ENCODE measurements at places on chromosomes 1 and 21. TPM values are rescaled to one million over a fixed set of nuclear protein-coding genes. Genes with fewer than 3 reads are reported as not detected.

- no peak overlapping the region for H3K4me3 ChIP-seq
- no peaks in the 10 kb centered on the region for H3K36me3 ChIP-seq
- no peaks in the 10 kb centered on the region for H3K27me3 ChIP-seq
- H3K27ac ChIP-seq: no peak overlapping the region
Observed at GRCh38 chr1:66231681-66232463, 302.1 kb upstream of the SGIP1 start.

Gene ZSCAN20
- total RNA-seq: 5.8 TPM

Gene COL11A1
- not detected for total RNA-seq

- no peak for DNase-seq
- no peak overlapping the region for H3K27ac ChIP-seq
- no peak overlapping the region for H3K4me3 ChIP-seq
- H3K36me3 ChIP-seq: no peaks in the 10 kb centered on the region
- peaks cover 3% of the 10 kb centered on the region for H3K27me3 ChIP-seq
Observed at GRCh38 chr1:47161298-47162040, 24.2 kb downstream of the CYP4A22 start.

Gene RBBP5
- total RNA-seq: 15.6 TPM

DNA sequence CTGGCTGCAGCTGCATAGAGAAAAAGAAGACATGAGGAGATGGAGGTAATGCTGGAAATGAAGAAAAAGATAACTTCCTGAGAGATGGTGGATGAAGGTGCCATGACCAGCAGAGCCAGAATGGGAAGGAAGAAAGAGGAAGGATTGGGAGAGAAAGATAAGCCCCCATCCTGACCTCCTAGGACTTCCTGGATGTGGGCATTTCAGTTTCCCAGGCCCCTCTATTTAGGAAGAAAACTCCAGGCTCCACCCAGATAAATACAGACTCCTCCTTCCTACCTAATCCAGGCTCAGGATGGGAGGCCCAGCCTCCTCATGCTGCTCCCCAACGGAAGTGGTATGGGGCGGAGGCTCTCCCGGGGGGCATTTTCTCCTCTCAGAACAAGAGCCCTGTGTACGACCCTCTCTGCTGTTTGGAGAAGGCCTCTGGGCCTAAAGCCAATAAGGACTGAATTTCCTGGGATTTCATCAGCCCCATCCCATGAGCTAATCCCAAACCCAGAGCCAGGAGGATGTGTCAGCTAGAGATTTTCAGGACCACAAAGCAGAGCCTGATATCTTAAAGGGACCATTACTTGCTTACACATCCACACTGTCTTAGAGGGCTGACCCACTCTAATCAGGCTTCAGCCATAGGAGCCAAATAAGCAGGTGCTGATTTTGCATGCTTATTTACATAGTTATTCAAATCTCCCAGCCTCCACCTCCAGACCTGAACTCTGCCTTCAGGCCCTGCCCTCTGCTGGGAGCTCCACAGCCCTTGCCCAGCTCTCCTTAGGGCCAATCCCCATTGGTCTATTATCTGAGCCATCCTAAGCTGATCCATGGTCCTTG, 5.1 kb upstream of the ARHGEF2 start:
- no peak overlapping the region for H3K4me3 ChIP-seq
- no peak overlapping the region for H3K27ac ChIP-seq
- peaks cover 39% of the 10 kb centered on the region for H3K4me1 ChIP-seq
- H3K36me3 ChIP-seq: no peaks in the 10 kb centered on the region

DNA sequence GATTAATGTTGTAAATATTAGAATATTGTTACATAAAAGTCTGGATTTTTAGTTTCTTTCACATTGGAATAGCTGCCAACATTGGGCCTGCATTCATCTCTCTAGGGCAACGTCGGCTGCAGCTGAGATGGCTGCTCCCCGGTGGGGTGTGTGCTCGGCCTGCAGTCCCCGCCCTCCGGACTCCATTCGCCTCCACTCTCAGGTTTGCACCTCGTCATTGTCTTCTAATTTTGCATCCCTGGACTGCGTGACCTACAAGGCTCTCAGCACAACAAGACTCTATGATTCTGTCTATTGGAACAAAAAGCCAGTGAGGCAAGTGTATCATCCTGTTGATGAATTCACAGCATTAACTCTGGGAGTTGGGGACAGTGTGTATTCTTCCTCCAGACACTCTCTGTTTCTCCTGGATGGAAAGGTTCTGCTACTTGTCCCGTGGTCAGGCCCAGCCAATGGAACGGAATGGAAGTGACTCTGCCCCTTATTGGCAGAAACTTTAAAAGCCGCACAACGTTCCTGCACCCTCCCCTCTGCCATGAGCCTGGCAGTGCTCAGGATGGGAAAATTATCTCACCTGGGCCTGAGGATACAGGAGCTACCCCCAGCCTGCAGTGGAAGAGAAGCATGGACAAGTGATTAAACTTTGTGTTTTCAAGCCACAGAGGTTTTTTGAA, 105.0 kb upstream of the SAMD11 start:
- H3K4me3 ChIP-seq: no peak overlapping the region
- H3K36me3 ChIP-seq: peaks cover 3% of the 10 kb centered on the region
- no peak overlapping the region for H3K27ac ChIP-seq
- no peaks in the 10 kb centered on the region for H3K4me1 ChIP-seq
- no peak for DNase-seq

DNA sequence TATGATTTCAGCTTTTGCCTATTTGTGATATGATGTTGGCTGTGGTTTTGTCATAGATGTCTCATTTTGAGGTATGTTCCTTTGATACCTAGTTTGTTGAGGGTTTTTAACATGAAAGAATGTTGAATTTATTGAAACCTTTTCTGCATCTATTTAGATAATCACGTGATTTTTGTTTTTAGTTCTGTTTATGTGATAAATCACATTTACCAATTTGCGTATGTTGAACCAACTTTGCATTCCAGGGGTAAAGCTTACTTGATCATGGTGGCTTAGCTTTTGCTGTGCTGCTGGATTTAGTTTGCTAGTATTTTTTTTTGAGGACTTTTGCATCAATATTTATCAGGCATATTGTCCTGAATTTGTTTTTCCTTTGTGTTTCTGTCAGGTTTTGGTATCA, 26.5 kb upstream of the IFI16 start:
- H3K4me3 ChIP-seq: no peak overlapping the region
- H3K4me1 ChIP-seq: no peaks in the 10 kb centered on the region
- no peak for DNase-seq
- no peak overlapping the region for H3K27ac ChIP-seq

GRCh38 chr1:218361298-218362065, 16.3 kb downstream of the TGFB2 start:
- no peak overlapping the region for H3K4me3 ChIP-seq
- no peak overlapping the region for H3K27ac ChIP-seq
- H3K27me3 ChIP-seq: no peaks in the 10 kb centered on the region
- H3K4me1 ChIP-seq: peaks cover 6% of the 10 kb centered on the region

DNA sequence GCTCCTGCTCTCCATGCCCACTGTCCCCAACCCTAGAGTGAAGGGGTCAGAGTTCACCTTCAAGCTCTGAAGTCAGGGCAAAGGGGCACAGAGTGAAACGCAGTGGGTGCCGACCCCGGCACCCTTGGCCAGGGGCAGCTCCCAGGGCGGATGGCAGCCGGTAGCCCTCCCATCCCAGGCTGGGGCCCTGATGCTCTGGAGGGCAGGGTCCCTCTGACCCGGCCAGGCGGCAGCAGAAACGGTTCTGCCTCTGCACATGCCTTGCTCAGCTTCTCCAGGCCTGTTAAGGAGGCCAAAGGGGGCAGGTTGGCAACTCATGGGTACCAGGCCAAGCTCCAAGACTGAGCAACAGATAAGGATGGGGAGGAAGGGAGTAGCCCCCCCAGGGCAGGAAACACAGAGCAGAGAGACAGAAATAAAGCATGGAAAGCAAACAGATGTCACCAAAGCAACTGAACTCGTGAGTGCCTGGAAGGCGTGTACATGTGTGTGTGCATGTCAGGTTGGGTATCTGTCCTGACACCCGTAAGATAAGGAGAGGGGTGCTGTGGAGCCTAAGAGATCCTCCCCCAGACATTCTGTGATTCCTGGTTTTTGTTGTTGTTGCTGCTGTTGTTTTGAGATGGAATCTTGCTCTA, 112.3 kb upstream of the IFFO2 start:
- H3K36me3 ChIP-seq: peaks cover 12% of the 10 kb centered on the region
- no peak for DNase-seq
- no peak overlapping the region for H3K27ac ChIP-seq
- H3K27me3 ChIP-seq: no peaks in the 10 kb centered on the region

- DNase-seq: no peak
- H3K27ac ChIP-seq: no peak overlapping the region
- no peak overlapping the region for H3K4me3 ChIP-seq
- H3K27me3 ChIP-seq: peaks cover 3% of the 10 kb centered on the region
- no peaks in the 10 kb centered on the region for H3K36me3 ChIP-seq
- H3K4me1 ChIP-seq: no peaks in the 10 kb centered on the region
Observed at GRCh38 chr1:182629499-182630096, 25.4 kb upstream of the RGS16 start.

Gene RAB25
- total RNA-seq: not detected

- no peak overlapping the region for H3K27ac ChIP-seq
- H3K36me3 ChIP-seq: no peaks in the 10 kb centered on the region
- DNase-seq: no peak
Observed at GRCh38 chr1:117636637-117637425, 31.0 kb downstream of the TENT5C start.

DNA sequence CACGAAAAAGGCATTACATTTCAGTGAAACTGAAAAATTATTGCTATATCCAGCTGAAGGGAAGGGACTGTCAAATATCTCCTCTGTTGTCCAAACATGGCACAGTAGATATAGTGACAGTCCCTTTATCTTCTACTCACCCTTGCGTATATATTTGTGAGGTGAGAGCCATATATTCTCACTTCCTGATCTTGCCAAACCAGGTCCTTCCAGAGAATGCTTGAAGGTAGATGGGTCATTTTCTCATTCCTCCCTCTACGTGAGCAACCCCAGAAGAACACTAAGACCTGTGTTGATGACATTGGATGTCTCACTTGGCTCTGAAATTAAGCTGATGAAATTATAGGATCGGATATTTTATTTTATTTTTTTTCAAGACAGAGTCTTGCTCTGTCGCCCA, 151.2 kb downstream of the DHRS3 start:
- no peaks in the 10 kb centered on the region for H3K27me3 ChIP-seq
- H3K4me3 ChIP-seq: no peak overlapping the region
- no peak for DNase-seq
- H3K36me3 ChIP-seq: no peaks in the 10 kb centered on the region

Gene ERI3
- total RNA-seq: 53.5 TPM

Gene THEM4
- 24.9 TPM for total RNA-seq

DNA sequence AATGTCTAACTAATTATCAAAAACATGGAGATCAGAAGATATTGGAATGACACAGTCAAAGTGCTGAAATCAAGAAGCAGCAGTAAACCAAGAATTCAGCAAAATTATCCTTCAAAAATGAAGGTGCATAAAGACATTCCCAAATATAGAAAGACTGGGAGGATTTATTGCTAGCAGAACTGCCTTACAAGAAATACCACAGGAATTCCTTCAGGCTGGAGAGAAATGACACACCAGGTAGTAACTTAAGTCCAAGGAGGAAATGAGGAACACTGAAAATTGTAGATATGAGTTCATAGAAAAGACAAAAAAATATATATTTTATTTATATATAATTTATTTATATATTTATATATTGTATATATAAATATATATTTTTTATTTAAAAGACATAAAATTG, 217.2 kb downstream of the RPS6KC1 start:
- H3K27ac ChIP-seq: no peak overlapping the region
- H3K4me1 ChIP-seq: peaks cover 17% of the 10 kb centered on the region
- no peaks in the 10 kb centered on the region for H3K36me3 ChIP-seq
- no peaks in the 10 kb centered on the region for H3K27me3 ChIP-seq
- DNase-seq: no peak
- H3K4me3 ChIP-seq: no peak overlapping the region

Gene PGBD2
- 5.9 TPM for total RNA-seq

Gene PCAT6
- 1.7 TPM for total RNA-seq

Gene PPCS
- 29.9 TPM for total RNA-seq

GRCh38 chr21:45376459-45377324, 28.3 kb upstream of the COL18A1 start:
- no peaks in the 10 kb centered on the region for H3K27me3 ChIP-seq
- H3K27ac ChIP-seq: no peak overlapping the region
- no peaks in the 10 kb centered on the region for H3K36me3 ChIP-seq
- H3K4me1 ChIP-seq: no peaks in the 10 kb centered on the region

Gene PCP4
- total RNA-seq: not detected

Gene OR2G6
- not detected for total RNA-seq

DNA sequence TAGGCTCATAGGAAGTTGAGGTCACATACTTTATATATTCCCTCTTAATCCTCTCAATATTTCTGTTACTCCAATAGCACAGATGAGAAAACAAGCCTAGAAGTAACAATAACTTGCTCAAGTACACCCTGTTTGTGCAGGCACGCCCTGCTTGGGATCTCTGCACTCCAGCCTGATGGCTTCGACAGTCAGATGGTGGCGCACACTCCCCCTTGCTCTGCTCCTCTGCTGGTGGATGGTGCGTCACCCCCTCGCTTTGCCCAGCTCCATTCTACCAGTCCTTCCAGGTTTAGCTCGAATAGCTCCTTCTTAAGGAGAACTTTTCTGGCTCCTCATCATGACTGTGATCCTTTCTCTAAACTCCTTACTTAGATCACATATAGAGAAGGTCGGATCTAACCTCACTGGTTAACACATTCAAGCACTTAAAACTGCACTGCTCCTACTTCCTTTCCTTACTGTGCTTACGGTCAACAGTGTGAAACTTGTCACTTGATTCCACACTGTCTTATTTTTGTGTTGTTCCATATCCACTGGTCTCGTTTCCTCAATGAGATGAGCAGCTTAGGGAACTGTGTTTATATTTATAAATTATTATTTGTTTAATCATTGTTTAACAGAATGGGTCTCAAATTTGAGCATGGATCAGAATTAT, 3.0 kb downstream of the TSPAN2 start:
- H3K4me3 ChIP-seq: no peak overlapping the region
- no peaks in the 10 kb centered on the region for H3K36me3 ChIP-seq
- peaks cover 9% of the 10 kb centered on the region for H3K27me3 ChIP-seq
- peaks cover 19% of the 10 kb centered on the region for H3K4me1 ChIP-seq

Gene CLEC20A
- total RNA-seq: not detected

Gene RIMS3
- total RNA-seq: 0.14 TPM

- H3K36me3 ChIP-seq: no peaks in the 10 kb centered on the region
- peak; percentile 41 for DNase-seq
- H3K27ac ChIP-seq: no peak within 1 kb of the TSS
Observed at GRCh38 chr1:201126832-201127754, at the start of gene ASCL5. Gene ASCL5 (minus strand): TSS chr1:201127184. CDS start chr1:201115372, 11,812 bp downstream.

GRCh38 chr21:28669321-28669720, 323.4 kb downstream of the LTN1 start:
- no peak overlapping the region for H3K4me3 ChIP-seq
- no peaks in the 10 kb centered on the region for H3K27me3 ChIP-seq
- no peaks in the 10 kb centered on the region for H3K4me1 ChIP-seq
- no peaks in the 10 kb centered on the region for H3K36me3 ChIP-seq
- H3K27ac ChIP-seq: no peak overlapping the region
- DNase-seq: no peak

Gene ILDR2
- not detected for total RNA-seq

- H3K27me3 ChIP-seq: peaks cover 26% of the 10 kb centered on the region
- no peaks in the 10 kb centered on the region for H3K4me1 ChIP-seq
- peak; percentile 64 for DNase-seq
- no peak overlapping the region for H3K4me3 ChIP-seq
- H3K36me3 ChIP-seq: no peaks in the 10 kb centered on the region
- H3K27ac ChIP-seq: no peak overlapping the region
Observed at GRCh38 chr1:25608488-25609178, 8.0 kb upstream of the MAN1C1 start.

Data from endothelial cell of umbilical vein (primary cell).